ENCODE measurements at places on chromosomes 7 and 10.

DNA sequence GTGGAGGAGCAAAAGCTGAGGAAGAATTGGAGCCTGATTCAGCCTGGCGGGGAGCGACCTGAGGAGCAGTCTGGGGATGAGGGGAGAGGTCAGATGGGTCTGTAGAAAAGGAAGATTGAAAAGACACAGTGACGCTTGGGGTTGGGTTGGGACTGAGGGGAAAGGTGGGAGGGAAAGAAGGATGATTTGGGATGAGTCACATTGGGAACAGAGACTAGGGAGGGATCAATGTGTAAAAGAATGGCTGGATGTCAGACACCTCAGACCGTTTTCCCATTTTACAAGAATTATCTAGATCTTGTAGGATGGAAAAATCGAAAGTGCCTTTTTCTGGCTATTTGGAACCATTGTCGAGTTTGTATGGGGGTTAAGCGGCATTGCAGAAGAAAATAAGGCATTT, 1076.5 kb downstream of the DNAJB9 start:
- no peak for DNase-seq

DNA sequence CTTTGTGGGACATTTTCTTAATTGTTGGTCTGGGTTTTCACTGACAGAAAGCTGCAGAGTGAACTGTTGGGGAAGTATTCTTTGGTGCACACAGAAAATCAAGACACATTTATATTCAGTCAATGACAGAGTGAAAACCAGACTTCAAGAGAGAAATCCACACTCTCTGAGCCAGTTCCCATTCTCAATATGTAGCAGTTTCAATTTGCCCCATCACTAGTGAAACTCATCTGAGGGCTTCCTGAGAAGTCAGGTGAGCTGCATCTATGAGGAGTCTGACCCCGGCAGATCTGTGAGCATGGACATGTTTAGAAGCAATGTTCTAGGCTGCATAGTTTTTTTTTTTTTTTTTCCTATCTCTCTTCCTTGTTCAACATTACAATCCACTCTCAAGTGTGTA, 163.7 kb upstream of the AHR start:
- no peak for DNase-seq

GRCh38 chr7:158054611-158055010, 533.0 kb downstream of the PTPRN2 start:
- no peak for DNase-seq

GRCh38 chr7:94288096-94288495, 106.6 kb upstream of the COL1A2 start:
- no peak for DNase-seq

DNA sequence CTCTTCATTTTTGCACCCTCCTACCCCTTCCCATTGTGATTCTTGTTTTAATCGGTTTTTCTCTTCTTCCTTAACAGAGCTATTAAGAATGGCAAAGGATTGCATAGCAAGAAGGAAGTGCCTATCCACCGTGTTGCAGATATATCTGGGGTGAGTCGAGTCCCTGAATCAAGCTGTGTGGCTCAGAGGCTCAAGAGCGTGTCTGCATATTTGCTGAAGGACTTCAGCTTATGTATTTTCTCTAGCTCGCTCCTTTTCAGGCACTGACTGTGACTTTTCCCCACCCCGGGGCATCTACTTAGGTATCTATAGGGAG, 126.6 kb downstream of the LRRC4 start:
- peak; percentile 33 for DNase-seq

GRCh38 chr10:49243610-49244283, 55.2 kb upstream of the C10orf71 start:
- DNase-seq, result no peak

DNA sequence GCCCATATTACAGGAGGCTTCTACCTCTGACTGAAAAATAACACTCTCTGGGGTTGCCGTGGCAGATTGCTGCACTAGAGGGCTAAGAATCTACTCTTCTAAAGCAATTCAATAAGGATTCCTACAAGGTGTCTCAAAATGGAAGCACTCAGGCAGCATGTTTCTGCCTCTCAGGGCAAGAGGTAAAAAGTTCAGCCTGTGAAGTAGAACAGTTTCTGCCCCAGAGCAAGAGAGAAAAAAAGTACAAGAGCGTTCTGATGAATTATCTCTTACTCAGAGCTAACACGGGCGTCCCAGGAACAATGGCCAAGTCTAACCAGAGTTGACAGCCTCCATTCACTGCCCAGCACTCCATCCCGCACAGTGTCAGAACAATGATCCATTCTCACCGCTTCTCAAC, 71.3 kb upstream of the TES start:
- DNase-seq, result no peak

DNA sequence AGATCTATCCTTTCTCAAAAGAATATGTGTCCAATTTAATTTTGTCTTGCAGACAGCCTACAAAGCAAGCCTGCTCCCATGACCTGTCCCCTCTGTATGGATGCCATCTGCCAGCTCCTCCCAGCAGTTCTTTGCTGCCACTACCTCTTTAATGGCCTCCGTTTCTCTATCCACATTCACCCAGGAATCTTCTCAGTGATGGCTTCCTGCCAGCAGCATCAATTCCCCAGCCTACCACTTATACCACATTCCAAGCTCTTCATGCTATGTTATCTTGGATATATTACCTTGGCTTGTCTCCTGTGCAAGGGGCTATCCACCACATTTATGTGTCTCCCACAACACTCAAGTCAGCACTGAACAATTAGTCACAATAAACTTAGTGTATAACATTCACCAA, 133.2 kb downstream of the VPS50 start:
- DNase-seq, result no peak

Data from HFFc6 (cell line).